ENCODE measurements at places on chromosomes 11 and 22. TPM values are rescaled to one million over a fixed set of nuclear protein-coding genes. Genes with fewer than 3 reads are reported as not detected.

IRAG1 gene
- 66.0 TPM for total RNA-seq

TUBA8 gene
- total RNA-seq, result 0.32 TPM

SORL1 gene
- under 0.01 TPM for total RNA-seq

SCUBE2 gene
- total RNA-seq, result 0.97 TPM

SBF1 gene
- total RNA-seq, result 82.8 TPM

CXCR5 gene
- not detected for total RNA-seq

DERL3 gene
- 0.32 TPM for total RNA-seq

SLC35C1 gene
- 14.2 TPM for total RNA-seq

TM7SF2 gene
- 31.6 TPM for total RNA-seq

MAJIN gene
- total RNA-seq, result not detected

ELP4 gene
- total RNA-seq, result 19.0 TPM

KRTAP5-9 gene
- not detected for total RNA-seq

OR8D4 gene
- not detected for total RNA-seq

MMP10 gene
- total RNA-seq, result 0.86 TPM

FDXACB1 gene
- total RNA-seq, result 4.3 TPM

NF2 gene
- 240 TPM for total RNA-seq

MAP6 gene
- 3.0 TPM for total RNA-seq

CARNS1 gene
- not detected for total RNA-seq

PGM2L1 gene
- total RNA-seq, result 2.6 TPM

MFNG gene
- under 0.01 TPM for total RNA-seq

OTOG gene
- total RNA-seq, result not detected

DNAJC24 gene
- total RNA-seq, result 25.0 TPM

SAA2 gene
- 0.43 TPM for total RNA-seq

CENATAC gene
- total RNA-seq, result 42.8 TPM

CECR2 gene
- not detected for total RNA-seq

OR52I2 gene
- total RNA-seq, result not detected

RFPL3 gene
- total RNA-seq, result not detected

MCHR1 gene
- total RNA-seq, result 0.32 TPM

PLA2G3 gene
- total RNA-seq, result 0.43 TPM

C22orf42 gene
- total RNA-seq, result not detected

XRCC6 gene
- total RNA-seq, result 302 TPM

OR4B1 gene
- not detected for total RNA-seq

RIBC2 gene
- 0.97 TPM for total RNA-seq

MMP7 gene
- 2.6 TPM for total RNA-seq

IL18BP gene
- 4.2 TPM for total RNA-seq

C11orf86 gene
- not detected for total RNA-seq
